Daoy (cell line): ENCODE measurements at places on chromosomes 13 and 19. TPM values are rescaled to one million over a fixed set of nuclear protein-coding genes. Genes with fewer than 3 reads are reported as not detected.
A peak's percentile ranks its signal among the peaks of the same experiment; 100 is the strongest.

IFNL1 gene
- total RNA-seq = not detected in 2 replicates

- DNase-seq = no peak
Measured at GRCh38 chr19:28880735-28881401, 332.1 kb downstream of the UQCRFS1 start.

DNA sequence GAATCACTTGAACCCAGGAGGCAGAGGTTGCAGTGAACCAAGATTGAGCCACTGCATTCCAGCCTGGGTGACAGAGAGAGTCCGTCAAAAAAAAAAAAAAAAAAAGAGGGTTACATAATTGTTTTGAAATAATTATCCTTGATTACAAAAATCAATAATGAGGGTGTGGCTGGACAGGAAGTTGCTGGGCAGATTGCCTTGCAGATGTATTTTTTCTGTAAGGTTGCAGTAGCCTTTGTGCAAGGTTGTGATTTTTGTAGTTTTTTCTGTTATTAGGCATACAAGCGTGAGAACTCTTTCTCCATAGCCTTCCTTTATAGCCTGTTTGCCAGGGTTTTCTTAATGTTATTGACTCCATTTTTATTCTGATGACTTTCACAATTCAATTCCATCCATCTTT lies 40.7 kb upstream of the SIN3B start:
- DNase-seq = no peak

GRCh38 chr13:27290715-27291114 lies 20.1 kb downstream of the RASL11A start:
- DNase-seq = no peak

GRCh38 chr13:79490824-79491223 lies 9.9 kb downstream of the NDFIP2 start:
- DNase-seq = no peak

CNMD gene
- not detected in 2 replicates for total RNA-seq

- peak; percentile 67 for DNase-seq
Measured at GRCh38 chr19:5578097-5578846, 10.5 kb upstream of the TINCR start.

PTBP1 gene
- 205 and 246 TPM in 2 replicates for total RNA-seq

GRCh38 chr13:43107780-43108179 lies 84.4 kb downstream of the DNAJC15 start:
- DNase-seq = no peak

DNA sequence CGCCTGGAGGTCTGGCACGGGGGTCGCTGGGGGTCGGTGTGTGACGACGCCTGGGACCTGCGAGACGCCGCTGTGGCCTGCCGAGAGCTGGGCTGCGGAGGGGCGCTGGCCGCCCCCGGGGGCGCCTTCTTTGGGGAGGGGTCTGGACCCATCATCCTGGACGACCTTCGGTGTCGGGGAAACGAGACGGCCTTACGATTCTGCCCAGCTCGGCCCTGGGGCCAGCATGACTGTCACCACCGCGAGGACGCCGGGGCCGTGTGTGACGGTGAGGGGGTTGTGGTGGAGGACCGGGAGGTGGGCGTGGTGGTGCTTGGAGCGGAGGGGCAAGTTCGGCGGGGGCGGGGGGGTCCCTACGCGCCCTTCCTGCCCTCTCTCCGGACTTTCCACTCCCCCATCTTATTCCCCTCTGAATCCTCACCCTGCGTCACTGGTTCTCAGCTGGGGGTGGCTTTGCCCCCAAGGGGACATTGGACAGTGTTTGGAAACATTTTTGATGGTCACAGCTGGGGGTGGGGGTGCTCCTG lies 5.5 kb downstream of the SSC5D start:
- no peak for DNase-seq

DNA sequence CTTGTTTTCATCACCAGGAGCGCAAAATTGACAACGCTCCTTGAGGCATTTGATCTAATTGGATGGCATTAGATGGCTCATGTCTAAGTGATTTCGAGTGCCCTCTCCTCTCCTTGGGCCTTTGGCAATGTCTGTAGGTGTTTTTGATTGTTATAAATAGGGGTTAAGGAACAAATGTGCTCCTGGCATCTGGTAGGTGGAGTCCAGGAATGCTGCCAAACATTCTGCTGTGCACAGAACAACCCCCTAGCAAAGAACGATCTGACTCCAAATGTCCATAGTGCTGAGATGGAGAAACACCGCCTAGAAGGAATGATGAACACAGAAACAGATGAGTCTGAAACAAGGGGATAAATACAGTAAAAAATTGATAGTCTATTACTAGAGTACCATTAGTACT lies 68.0 kb upstream of the C1QTNF9B start:
- no peak for DNase-seq

GRCh38 chr19:32532233-32532632 lies 48.8 kb upstream of the PDCD5 start:
- DNase-seq = no peak

GRCh38 chr13:99150575-99151361 lies 49.9 kb upstream of the UBAC2 start:
- DNase-seq = peak; percentile 11

DNA sequence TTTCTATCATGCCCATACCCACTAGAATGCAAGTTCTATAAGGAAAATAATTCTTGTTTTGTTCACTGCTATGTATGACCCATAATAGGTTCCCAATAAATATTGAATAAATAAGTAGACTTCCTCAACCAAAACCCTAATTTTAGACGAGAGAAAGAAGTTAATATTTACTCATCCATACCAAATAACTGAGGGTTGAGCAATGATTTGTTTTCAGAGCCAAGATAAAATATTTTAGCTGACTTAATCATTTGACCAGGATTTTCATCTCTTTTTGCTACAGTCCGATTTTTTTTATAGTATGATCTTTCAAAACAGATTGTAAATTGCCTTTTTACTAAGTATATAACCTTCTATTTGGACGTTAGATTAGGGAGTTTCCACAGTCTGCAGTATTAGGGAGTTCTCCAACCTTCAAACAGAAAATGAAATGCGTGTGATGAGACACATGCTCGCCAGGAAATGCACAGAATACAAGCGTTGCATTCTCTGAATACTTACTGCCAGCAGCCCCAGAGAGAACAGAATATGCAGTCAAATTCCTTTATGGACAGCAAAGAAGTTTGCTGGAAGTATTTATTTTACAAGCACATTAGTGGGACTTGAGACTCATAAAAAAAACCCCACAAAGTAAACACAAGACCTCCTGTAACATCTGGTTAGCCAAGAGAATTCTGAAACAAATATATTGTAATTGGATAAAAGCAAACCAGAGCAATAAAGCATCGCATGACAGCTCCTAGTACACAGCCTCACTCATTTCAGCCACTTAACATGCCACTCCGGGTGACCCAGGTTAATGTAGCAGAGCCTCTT lies 230.0 kb downstream of the MYO16 start:
- no peak for DNase-seq

GRCh38 chr13:27593267-27593666 lies 27.1 kb downstream of the LNX2 start:
- no peak for DNase-seq
